Esophagus muscularis mucosa (tissue), 4 donors: ENCODE measurements at places on chromosomes 3 and 15. TPM values are rescaled to one million over a fixed set of nuclear protein-coding genes. Genes with fewer than 3 reads are reported as not detected.

DNA sequence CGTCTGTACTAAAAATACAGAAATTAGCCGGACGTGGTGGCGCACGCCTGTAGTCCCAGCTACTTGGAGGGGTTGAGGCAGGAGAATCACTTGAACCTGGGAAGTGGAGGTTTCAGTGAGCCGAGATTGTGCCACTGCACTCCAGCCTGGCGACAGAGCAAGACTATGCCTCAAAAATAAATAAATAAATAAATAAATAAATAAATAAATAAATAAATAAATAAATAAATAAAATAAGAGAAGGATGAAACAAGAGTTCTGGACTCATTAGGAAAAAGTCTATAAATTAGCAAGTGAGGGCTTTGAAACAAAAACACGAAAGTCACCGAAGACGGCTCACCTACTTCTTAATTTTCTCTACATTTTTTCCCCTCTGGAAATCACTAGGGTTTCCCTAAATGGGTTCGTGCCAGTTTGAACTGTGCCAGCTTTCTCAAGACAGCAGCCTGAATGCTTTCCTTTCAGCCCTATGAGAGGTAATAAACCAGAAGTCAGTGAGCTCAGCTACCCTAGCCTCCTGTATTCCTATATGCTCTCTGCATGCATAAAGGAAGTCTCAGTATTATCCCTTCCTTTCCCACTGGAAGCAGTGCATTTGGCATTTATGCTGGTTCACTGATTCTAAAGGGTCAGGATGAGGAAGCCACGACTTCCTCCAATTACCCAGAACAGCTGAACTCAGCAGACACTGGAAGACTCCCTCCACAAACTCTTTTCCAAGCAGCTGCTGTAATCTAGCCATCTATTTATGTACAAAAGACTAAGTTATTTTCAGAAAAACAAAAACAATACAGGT, 266.9 kb downstream of the ZBBX start:
- DNase-seq: no peak

DNA sequence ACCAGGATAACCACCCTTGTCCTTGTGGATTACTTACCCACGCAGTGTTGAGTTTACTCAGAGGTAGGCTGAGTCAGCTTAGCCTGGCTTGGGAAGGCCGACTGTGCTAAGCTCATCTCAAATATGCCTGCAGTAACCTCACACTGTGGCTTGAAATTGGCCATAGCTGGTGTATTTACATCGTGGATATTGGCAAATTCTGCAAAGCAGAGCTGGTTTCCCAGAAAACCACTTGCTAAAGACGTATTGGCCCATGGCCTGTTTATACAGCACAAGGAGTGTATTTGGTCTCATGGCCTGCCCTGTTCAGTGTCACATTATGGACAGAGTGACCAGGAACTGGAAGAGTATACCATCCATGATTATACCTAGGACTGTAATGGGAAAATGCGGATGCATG, 170.5 kb upstream of the UBE3A start:
- no peak for DNase-seq

- DNase-seq: no peak
These were observed 486.0 kb upstream of the ADAMTS9 start for GRCh38 chr3:65173841-65174240.

Gene ECE2
- total RNA-seq: 0.45 TPM

GRCh38 chr3:105656651-105657504, 211.9 kb downstream of the CBLB start:
- DNase-seq: no peak

Gene CKMT1B
- 2.2 TPM for total RNA-seq

DNA sequence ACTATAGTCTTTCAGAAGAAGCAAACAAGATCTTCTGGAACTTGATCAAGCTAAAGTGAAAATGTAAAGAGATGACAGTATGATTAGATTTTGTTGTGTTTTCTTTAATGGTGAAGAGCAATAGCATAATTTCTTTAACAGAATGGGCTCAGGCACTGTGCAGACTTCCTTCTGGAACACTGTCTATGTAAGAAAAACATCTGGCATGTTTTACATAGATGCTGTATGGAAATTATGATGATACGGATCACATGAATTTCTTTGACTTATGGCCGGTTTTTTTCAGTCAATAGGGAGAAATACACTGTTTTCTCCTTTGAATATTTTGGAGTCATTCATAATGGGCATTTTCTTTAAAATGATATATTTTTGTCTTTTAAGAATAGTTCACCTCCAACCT, 42.6 kb downstream of the PHLDB2 start:
- no peak for DNase-seq

DNA sequence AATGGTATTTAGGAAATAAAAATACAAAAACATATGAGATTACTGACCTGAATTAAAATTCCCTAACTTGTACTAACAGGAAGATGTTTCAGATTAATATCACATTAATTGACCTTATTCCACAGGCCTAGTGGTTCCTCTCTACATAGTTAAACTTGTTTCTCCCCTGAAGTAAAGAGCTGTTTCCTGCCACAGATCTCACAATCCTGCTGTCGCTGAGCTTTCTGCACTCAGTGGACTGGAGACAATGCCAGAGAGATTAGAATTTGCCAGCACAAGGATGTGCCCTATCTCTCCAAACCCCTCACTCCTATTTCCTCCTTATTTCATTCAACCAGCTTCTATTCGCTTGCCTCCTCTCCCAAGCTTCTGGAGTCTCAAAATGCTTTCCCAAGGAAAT, 130.6 kb downstream of the CTNNB1 start:
- DNase-seq: no peak

- DNase-seq: no peak
These were observed 8.8 kb downstream of the OIP5 start for GRCh38 chr15:41323611-41324010.

Gene RARB
- 51.9 TPM for total RNA-seq

DNA sequence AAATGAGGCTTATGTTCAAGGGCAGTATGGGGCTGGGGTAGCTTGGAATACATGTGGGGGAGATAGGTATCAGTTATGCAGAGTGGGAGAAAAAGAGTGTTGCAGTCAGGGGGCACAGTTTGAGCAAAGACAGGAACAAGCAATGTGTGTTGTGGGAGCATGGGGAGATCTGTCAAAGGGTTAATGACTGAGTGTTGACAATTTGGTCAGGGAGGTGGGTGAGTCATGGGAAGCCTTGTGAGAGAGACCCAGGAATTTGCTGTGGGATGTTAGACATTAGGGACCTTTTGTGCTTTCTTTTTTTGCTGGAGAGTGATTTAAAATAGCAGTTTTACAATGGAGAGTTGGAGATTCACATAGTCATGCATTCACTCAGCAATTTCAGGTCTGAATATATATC, 221.6 kb upstream of the NR2E3 start:
- DNase-seq: peak; percentile 72

Gene ARRDC4
- total RNA-seq: 135 TPM

- no peak for DNase-seq
These were observed 6.0 kb upstream of the TP53BP1 start for GRCh38 chr15:43498990-43499389.

- DNase-seq: no peak
These were observed 204.5 kb upstream of the CMC1 start for GRCh38 chr3:28036599-28037575.

DNA sequence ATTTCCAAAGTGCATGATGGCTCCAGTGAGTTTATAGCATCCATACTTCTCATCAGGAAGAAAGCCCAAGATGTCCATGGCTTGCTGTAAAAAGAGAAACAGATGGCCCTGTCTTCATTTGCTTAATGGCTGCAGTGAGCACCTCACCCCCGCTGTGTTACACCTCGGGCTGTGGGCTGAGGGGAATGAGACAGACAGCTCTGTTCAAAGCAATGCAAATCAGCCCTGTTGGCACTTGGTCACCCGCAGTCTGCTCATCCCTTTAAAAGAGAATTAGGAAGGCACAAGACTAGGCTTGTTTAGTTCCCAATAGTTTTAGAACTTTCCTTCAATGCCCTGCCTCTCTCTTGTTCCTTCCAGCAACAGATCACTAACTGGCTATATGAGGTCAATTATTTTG, 25.2 kb downstream of the MYH15 start:
- DNase-seq: no peak

DNA sequence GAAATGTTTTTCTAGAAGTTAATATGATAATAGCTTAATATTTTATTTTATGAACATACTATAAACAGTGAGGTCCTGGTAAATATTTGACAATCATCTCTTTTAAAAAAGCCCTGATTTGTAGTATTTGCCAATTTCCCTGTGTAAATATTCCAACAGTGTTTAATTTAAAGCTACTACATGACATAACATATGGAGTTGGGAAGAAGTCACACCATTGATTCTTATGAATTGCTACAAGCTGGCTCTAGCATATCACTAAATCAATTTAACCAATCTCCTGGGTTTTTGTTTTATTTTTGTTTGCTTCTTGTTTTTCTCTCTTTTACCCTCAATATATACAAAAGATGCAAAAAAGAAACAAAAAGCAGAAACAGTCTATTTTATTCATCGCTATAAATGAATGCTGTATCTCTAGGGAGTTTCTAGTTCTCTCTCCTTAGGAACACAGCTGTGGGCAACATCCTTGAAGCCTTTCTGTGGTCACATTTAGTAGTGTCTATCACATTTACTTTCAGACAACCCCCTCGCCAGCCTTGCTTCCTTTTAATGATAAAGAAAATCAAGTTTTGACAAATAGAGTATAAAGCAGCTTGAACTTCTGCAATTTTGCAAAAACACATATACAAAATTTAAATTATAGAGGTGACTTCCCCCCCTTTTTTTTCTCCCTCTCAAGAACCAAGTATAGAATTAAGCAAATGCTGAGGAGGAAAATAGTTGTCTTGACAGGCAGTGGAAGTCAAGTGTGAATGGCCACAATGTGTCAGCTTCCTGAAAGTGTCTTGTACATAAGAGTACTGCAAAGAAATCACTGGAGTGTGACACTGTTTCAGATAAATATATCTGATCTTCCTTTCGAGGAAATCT, 21.4 kb downstream of the CCR1 start:
- DNase-seq: no peak

DNA sequence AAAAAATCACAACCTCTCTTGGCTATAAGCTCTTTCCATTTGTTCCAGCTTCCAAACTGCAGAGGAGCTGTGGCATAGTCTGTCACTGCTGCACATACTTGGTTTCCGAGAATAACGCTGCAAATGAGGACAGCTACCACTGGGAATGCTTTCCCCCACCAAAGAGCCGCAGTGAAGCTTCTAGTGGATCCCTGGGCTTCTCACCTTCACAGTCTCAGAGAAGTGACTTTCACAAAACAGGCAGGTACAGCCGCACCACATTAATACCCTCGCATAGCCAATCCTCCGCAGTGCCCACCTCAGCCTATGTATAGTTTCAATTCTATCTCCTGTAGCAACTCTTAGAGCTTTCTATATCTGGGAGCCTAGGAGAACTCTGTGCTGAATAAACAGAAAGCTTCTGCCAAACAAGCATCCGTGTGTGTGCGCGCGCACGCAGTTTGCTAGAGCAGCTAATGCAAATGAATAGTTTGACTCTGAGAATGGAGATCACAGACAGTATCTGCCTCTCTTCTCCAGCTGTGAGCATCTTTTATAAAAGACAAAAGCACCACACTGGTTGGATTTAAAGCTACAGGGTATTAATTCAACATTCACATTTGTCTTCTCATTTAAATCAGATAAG, 81.9 kb upstream of the PLXND1 start:
- DNase-seq: peak; percentile 93

GRCh38 chr3:193241716-193242115, 694 bp downstream of the PLAAT1 start:
- no peak for DNase-seq

- DNase-seq: no peak
These were observed 252.8 kb downstream of the CD47 start for GRCh38 chr3:107837895-107838612.

Gene SPINT1
- 1.0 TPM for total RNA-seq

- DNase-seq: no peak
These were observed 16.9 kb downstream of the RFTN1 start for GRCh38 chr3:16496408-16497222.

- no peak for DNase-seq
These were observed 83.9 kb upstream of the STT3B start for GRCh38 chr3:31448882-31449243.

GRCh38 chr15:98381446-98381845, 266.9 kb upstream of the IGF1R start:
- no peak for DNase-seq

DNA sequence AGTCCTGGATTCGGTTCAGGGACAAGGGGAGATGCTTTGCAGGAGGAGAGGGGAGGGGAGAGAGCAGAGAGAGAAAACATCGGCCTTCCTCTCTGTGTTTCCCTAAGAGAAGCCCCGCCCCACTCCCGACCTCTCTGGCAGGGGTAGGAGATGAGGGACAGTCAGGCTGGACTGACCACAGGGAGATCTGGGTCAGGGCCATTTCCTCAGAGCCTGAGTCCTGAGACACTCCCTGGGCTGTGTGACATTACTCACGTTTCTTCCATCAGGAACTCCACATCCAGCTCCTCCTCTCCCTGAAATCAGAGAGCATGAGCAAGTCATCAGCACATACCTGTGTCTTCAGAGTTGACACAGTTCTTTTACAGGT, 9.1 kb downstream of the PLA2G4D start:
- DNase-seq: no peak

- DNase-seq: no peak
These were observed 78.9 kb upstream of the TRIM42 start for GRCh38 chr3:140599009-140599408.

Gene ANKRD63
- total RNA-seq: not detected

GRCh38 chr3:196519718-196520082, 4.6 kb upstream of the SMCO1 start:
- no peak for DNase-seq

- no peak for DNase-seq
These were observed 423.1 kb downstream of the ROBO2 start for GRCh38 chr3:77462951-77463350.

Gene SOX14
- total RNA-seq: not detected

Gene SLC12A6
- total RNA-seq: 16.5 TPM

Gene TWF2
- 89.5 TPM for total RNA-seq

Gene CTXND1
- 0.80 TPM for total RNA-seq

Gene SH2D7
- total RNA-seq: not detected

DNA sequence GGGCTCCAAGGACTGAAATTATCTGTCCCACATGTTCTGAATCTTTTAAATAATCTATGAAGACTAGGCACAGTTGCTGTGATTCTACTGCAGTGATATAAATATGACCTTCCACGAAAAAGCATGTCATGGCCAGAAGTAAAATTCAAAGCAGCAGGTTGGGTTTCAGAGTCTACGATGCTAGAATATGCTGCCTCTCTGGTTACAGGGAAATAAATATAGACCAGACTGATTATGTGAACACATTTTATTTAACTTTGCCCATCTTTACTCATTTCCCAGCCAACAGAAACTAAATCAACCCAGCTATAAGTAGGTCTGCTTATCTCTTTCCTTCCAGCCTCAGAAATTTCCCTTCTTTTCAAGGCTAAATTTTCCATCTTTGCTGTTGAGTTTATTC, 19.9 kb upstream of the TM6SF1 start:
- no peak for DNase-seq

DNA sequence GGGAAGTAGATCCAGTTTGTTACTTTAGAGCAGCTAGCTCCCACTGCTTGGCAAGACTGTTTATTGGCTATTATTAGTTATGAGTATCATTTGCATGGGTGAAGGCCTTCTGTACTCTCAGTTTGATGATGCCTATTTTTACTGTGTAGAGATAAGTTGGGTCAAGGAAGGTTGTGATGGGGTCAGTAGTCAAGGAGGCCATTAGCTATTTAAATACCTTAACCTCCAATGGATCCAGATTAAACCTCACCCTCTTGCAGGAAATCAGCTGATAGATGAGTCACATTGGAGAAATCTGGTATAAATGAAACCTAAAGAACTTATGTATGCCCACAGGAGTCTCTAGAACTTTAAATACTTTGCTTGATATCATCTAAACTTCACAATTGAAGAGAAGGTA, 45.0 kb downstream of the THBS1 start:
- no peak for DNase-seq

- DNase-seq: no peak
These were observed 304.1 kb downstream of the RORA start for GRCh38 chr15:60924916-60925397.

Gene CCK
- total RNA-seq: 4.5 TPM

Gene MAPKBP1
- total RNA-seq: 47.3 TPM
